Activated CD8-positive, alpha-beta memory T cell treated with anti-CD3 and anti-CD28 coated beads for 1 hour (primary cell): ENCODE measurements at places on chromosomes 5 and 9.

GRCh38 chr9:99235926-99236634 is 14.0 kb downstream of the SEC61B start:
- no peak for DNase-seq

DNA sequence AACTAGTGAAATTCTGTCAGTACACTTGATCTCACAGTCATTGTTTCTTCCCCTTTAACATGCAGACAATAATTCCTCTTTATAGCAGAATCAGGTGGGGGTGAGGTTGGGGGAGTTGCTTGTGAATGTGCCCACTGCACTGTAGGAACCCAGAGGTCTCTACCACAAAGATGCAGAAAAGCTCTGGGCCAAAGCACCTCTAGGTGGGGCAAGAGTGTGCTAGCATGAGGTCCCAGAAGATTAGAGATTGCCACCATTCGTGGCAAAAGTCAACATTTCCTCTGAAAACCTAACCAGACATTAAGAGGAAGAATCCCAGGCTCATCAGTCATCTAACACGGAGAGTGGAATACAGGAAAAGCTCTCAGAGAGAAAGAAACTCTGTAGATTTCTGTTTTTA is 74.5 kb downstream of the PTCD2 start:
- no peak for DNase-seq

- DNase-seq = no peak
These were observed 26.1 kb downstream of the SMIM32 start for GRCh38 chr5:136166909-136167308.

- DNase-seq = no peak
These were observed 208.0 kb upstream of the ANKRD55 start for GRCh38 chr5:56440871-56441740.

DNA sequence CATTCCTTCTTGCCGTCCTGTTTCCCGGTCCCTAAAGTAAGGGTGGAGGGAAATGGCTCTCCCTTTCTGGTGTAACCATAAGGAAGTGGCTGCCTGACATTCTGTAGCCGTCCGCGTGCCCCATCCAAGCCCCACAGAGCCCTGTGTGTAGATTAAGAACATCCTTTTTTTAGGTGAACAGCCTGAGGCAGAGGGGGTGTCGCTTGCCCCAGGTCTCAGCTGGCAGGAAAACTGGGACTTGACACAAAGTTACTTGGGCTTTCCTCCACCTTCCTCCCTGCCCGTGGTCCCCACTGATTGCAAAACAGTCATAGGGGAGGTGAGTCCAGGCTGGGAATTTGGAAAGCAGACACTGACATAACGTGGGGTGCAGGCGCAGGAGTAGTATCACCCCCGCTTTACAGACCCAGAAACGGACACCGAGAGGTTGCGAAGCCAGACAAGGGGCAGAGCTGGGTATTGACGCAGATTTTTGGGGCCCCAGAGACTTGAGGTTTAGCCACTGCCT is 22.8 kb downstream of the C9orf50 start:
- no peak for DNase-seq

- DNase-seq = no peak
These were observed 1.4 kb downstream of the MYO10 start for GRCh38 chr5:16934677-16935153.

DNA sequence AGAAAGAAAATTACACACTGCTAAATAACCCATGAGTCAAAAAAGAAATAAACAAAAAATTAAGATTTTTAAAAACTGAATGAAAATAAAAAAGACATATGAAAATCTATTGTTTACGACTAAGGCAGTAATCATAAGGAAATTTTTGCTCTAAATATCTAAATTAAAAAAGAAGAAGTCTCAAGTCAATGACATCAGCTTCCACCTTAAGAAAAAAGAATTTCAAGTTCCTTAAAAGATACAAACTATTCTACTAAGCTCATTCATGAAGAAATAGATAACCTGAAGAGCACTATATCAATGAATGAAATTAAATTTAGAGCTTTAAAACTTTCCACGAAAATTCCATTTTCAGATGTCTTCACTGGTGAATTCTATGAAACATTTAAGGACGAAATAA is 15.7 kb upstream of the STARD4 start:
- no peak for DNase-seq

- peak; percentile 15 for DNase-seq
These were observed 13.4 kb upstream of the XPA start for GRCh38 chr9:97710356-97711222.

DNA sequence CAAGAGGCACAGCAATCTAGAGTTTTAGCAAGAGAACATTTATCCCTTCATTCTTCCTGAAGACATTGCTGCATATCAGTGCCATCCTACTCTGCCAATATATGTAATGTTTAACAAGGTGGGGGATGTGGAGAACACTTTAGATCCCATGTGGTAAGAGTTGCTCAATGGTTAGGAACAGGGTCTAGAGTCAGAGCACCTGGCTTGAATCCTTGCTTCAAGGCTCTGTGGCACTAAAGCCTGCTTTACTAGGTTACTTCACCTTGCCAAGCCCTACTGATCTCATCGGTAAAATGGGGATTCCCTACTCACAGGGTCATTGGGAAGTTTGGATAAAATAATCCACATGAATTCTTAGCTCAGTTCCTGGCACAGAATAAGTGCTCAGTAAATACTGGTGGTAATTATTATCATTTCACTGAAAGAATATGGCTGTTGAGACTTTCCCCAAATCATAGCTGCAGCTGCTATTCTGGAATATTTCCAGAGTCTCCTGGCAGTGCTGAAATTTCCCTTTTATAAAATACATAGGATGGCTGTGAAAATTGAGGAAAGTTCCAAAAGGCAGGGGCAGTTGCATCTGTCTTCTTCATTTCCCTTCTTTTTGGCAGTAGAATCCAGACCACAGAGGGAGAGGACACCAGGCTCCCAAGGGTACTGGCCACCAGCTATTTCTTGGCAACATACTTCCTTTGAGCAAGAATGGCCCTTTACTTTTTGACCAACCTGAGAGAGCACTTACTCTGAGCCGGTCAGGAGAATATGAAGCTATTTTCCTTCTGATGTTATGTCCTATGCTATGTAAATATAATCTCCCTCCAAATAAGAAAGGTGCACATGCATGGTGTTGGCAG is 142.8 kb downstream of the PALM2AKAP2 start:
- no peak for DNase-seq

DNA sequence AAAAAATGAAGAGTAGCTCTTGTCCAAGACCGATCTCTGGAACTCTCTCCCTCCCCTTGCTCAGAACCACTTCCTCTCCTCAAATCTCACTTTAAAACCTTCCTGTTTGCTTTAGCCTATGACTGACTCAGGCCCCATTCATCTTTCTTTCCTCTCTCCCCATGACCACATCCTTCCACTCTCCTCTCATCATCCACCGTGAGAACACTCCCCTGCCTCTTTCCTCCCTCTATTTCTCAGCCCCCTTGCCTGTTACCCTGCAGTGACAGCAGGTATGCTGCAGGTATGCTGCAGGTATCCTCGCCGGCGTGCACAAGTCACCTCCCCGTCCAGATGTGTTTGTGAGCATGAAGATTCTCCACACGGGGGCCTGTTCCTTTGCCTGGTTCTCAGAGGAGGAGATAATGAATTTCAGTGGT is 505.3 kb downstream of the CCDC171 start:
- DNase-seq = no peak

- DNase-seq = no peak
These were observed 34.6 kb downstream of the HSPA4 start for GRCh38 chr5:133086366-133086875.
